ENCODE measurements at places on chromosomes 1 and 21.

DNA sequence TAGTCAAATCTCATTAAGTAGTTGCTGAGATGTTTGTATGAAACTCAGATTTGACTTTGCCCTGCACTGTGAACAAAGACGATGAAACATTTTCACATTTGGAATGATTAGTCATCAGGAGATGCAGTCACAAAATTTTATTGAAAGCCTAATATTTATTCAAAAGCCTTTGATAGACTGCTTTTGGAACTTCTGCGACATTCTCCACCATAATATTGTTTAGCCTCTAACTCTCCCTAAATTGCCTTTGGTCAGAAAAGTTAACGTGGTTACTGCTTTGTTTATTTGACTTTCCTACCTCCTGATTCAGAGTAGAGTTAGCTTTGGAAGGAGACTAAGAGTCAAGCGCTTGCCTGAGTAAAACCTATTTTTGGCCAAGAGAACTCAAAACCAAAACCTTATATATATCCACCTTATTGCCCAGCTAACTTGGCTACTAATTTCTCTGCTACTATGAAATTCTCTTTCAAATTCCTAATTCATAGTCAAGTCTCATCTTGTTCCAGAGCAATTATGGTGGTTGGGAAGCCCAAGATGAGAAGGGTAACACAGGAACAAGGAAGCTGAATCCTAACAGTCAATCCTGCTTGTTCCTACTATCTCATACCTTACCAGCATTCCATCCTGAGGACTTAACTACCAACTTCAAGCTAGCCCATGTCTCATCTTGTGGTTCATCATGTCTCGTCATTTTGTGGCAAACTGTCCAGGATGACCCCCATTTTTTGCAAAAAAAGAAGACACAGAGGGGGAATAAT lies 429.6 kb downstream of the USP25 start:
- peak; percentile 38 for DNase-seq

GRCh38 chr1:108071601-108072000 lies 106.6 kb upstream of the VAV3 start:
- no peak for DNase-seq

DNA sequence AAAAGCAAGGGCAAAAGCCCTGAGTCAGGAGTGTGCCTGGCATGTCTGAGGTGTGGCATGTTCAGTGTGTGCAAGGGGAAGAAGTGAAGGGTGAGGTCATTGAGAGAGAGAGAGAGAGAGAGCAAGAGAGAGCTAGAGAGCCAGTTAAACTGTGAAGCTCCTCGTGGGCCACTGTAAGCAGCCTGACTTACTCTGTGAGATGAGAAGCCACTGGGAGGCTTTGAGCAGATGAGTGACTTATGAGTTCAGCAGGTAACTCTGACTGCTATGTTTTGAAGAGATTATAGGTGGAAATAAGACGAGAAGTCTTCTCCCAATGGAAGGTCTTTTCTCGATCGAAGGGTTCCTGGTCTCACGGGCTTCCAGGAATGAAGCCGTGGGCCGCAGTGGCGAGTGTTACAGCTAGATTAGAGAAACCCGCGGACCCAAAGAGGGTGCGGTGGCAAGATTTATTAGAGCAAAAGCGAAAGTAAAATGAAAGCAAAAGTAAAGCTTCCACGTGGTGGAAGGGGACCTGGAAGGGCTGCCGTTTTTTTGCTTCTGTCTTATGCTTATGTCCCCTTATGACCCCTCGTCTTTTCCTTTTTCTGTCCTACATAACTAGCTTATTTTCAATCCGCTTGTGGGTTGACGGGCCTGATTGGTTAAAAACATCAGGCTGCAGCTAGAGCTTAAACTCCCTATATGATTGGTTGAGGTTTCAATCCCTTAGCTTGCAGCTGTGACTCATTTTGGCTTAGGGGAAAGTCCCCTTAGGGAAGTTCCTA lies 323.1 kb upstream of the FAM78B start:
- DNase-seq = no peak

GRCh38 chr1:42922687-42923366 lies 35.8 kb downstream of the SLC2A1 start:
- DNase-seq = peak; percentile 79

DNA sequence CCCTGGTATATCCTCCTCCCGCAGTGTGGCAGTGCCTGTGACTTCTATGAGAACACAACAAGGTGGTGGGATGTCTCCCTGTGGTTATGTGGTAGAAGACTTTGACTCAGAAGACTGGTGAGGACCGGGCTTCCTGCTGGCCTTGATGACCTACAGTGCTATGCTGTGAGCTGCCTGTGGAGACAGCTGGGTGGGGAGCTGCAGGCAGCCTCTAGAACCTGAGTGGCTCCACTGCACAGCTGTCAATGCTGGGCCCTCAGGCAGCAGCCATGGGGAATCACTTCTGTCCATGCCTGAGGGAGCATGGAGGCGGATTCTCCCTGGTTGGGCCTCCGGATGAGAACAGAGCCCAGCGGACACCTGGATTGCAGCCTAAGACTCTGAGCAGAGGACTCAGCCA lies 14.9 kb downstream of the SLC1A7 start:
- DNase-seq = no peak

DNA sequence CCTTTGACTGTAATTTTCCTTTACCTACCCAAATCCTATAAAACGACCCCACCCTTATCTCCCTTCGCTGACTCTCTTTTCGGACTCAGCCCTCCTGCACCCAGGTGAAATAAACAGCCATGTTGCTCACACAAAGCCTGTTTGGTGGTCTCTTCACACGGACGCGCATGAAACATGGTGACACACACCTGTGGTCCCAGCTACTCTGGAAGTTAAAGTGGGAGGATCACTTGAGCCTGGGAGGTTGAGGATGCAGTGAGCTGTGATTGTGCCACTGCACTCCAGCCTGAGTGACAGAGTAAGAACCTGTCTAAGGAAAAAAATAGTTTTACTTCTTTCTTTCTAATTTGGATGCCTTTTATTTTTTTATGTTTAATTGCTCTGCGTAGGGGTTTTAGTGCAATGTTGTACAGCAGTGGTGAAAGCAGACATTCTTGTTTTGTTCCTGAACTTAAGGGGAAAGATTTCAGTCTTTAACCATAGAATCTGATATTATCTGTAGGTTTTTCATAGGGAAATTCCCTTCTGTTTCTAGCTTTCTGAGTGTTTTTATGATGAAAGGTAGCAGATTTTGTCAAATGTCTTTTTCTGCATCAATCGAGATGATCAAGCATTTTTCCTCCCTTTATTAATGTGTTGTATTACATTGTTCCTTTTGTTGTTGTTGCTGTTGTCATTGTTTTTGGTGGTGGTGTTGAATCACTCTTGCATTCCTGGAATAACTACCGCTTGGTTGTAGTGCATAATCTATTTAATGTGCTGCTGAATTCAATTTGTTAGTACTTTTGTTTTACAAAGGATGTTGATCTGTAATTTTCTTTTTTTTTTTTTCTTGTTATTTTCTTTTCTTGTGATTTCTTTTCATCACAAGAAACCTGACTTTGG lies 497.4 kb downstream of the DISC1 start:
- DNase-seq = peak; percentile 24

DNA sequence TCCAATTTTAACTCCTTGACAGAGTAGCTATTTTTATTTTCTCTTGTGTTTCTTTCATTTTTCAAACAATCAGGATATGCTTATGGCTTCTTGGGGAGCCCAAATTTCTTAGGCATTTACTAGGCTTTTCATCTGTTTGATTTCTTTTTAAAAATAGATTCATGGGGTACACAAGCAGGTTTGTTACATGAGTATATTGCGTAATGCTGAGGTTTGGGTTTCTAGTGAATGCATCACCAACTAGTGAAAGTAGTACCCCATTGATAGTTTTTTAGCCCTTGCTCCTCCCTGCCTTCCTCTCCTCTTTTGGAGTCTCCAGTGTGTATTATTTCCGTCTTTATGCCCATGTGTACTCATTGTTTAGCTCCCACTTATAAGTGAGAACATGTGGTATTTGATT lies 190.7 kb downstream of the CENPF start:
- DNase-seq = no peak

DNA sequence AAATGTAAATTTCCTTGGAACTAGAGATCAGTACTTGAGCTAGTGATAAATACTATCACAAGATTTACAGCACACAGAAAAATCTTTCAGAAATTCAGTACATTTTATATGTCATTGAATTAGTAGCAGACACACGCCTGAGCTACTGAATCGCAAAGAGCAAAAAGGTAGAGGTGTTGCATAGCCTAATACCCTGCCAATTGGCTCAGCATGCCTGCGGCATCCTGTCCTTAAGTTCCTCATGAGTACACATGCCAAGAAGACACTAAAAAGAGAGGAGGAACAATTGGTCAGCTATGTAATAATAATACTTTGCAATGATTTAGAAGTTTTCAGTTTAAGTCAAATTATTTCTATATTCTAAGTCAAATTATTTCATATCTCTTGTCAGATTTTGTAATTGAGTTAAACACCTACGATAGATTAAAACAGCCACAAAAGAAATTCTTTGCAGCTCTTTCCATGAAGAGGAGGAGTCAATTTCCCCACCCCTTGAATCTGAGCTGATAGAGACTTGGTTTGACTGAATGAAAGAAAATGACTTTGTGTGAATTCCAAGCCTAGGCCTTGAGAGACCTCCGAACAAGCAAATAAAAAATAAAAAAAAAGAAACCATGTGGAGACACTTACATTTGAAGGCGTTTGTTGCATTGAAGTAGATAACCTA lies 36.2 kb upstream of the PKN2 start:
- DNase-seq = no peak

DNA sequence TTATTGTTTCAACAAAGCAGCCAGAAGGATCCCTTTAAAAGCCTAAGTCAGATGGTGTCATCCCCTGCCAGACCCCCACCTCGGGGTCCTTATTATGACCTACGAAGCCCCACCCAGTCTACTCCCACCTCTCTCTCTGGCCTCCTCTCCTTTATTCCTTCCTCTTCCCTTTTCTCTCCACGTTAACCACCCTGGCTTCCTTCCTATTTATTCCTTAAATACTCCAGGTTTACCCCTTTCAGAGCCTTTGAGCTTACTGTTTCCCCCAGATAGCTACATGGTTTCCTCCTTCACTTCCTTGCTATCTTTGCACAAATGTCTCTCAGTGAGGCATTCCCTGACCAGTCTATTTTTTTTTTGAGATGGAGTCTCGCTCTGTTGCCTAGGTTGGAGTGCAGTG lies 12.0 kb upstream of the SLC9A1 start:
- DNase-seq = no peak

DNA sequence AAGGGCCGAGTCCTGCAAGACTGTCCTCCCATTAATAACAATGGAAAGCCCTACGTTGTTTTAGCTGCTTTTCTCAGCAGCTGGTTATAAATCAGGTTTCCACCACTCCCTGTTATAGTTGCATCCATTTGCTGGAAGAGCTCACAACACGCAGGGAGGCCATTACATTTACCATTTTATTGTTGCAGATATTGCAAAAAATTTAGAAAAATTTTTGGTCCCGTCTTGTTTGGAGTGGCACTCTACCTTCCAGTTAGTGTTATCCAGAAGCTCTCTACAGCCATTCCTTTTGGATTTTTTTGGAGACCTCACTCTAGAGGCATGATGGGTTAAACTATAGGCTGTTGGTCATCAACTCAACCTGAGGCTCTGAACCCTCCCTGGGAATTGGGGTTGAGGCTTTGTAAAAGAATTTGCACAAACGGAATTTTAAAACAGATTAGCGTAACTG lies 1532.1 kb upstream of the TPTE start:
- DNase-seq = no peak

DNA sequence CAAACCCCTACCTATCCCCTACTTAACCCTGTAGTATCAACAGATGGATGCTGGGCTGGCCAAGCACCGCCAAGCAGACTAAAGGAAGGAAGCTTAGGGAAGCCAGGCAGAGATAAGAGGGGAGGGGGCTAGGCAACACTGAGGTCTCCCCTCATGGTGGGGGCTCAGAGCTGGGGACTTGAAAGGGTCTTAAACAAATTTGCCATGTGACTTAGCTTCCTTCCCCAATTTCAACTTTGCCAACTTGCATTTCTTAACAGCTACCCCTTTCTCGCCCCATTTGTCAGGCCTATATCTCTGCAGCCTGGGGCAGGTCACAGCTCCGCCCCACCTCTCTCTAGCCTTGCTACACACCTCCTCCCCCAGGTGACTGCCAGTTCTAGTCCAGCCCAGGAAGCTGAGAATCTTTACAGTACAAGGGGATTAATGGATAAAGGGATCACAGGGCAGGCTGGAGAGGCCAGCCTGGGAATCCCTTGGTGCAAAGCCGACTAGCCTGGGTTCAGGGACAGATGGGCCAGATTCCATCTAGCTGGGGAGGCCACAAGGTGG lies 3.4 kb downstream of the KIF21B start:
- DNase-seq = no peak

GRCh38 chr1:221858818-221859611 lies 117.1 kb upstream of the DUSP10 start:
- DNase-seq = peak; percentile 86

- no peak for DNase-seq
These were observed at the start of gene CFHR4 for GRCh38 chr1:196887515-196888239. TSS of gene CFHR4 (plus strand) at chr1:196888052. CDS start at chr1:196888151, 99 bp downstream.

GRCh38 chr1:113170519-113170918 lies 97.5 kb downstream of the LRIG2 start:
- no peak for DNase-seq

- DNase-seq = peak; percentile 53
These were observed 1.1 kb upstream of the GADD45A start for GRCh38 chr1:67683766-67684525.

- no peak for DNase-seq
These were observed 41.5 kb downstream of the CHIA start for GRCh38 chr1:111332190-111332589.

- no peak for DNase-seq
These were observed 81.4 kb downstream of the EDEM3 start for GRCh38 chr1:184673305-184673704.

DNA sequence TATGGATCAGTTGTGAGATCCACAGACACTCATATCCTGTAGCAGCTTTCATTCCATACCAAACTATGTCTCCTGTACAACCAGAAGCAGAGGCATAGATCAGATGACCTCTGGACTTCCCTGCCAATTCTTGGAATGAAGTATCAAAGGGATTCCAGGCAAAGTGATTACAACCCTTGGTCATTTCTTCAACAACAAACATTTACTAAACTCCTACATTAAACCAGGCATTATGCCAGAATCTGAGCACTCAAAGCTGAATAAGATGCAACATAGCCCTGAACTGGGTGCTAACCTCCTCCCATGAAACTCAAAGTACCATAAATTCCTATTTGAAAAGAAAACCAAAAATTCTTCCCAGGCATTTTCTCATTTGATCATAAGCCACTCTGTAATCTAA lies 121.2 kb upstream of the SGIP1 start:
- DNase-seq = peak; percentile 51

DNA sequence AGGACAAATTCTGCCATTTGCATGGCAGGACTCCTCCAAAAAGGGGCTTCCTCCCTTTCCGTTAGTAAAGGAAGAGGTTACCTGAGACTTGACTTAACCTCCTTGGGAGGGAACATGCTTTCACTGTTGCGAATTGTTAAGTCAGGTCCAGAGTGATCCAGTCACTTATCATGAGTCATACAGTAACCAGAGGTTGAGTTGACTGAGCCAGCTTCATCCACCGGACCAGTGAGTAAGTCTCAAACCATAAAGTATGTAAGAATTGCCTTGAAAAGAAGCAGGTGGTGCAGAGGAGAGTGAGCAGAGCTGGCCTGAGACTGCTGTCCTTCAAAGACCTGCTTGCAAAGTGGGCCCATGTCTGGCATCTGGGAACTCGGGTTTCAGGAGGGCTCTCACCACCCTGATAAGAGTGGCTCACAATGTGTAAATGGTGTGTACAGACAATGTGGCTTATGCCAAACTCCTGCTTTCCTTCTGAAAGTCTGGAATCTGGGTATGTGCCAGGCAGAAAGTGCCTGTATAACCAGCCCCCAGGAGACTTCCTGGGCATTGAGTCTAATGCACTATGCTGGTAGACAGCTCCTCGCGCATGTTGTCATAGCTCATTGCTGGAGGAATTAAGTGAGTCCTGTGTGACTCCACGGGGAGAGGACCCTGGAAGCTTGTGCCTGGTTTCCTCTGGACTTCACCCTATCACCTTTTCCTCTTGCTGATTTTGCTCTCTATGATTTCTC lies 84.3 kb upstream of the KLHDC7A start:
- no peak for DNase-seq

All from fibroblast of skin of right quadriceps (primary cell).